ENCODE measurements at places on chromosomes 7 and 10. TPM values are rescaled to one million over a fixed set of nuclear protein-coding genes. Genes with fewer than 3 reads are reported as not detected.

Gene INA
- total RNA-seq, result 11.8 TPM

- DNase-seq, result no peak
These were observed 136.4 kb downstream of the SDK1 start for GRCh38 chr7:3437467-3437866.

Gene RAB18
- 46.0 TPM for total RNA-seq

DNA sequence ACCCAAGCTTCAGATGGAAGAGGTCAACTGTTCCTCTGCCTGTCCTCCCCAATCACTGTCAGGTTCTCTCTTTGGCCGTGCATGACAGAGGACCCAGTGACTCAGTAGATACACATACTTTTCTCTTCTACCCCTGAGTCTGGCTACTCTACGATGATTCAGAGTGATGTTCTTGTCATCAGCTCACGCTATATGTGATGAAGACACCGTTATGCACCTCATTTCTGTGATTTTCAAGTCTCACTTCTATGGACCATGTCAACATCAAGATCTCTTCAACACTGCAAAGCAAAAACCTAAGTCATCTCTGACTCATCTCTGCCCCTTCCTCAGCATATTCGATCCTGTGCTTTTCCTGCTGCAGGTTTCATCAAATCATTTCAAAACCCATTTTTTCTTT, 76.6 kb upstream of the DGKI start:
- DNase-seq, result no peak

- no peak for DNase-seq
These were observed 540.9 kb downstream of the SUGCT start for GRCh38 chr7:40675741-40676140.

Gene SPDYE2B
- total RNA-seq, result not detected

- DNase-seq, result no peak
These were observed 13.8 kb upstream of the RFC2 start for GRCh38 chr7:74267756-74268565.

Gene HECW1
- total RNA-seq, result 1.1 TPM

GRCh38 chr7:123148813-123149212, 51.0 kb downstream of the SLC13A1 start:
- no peak for DNase-seq

DNA sequence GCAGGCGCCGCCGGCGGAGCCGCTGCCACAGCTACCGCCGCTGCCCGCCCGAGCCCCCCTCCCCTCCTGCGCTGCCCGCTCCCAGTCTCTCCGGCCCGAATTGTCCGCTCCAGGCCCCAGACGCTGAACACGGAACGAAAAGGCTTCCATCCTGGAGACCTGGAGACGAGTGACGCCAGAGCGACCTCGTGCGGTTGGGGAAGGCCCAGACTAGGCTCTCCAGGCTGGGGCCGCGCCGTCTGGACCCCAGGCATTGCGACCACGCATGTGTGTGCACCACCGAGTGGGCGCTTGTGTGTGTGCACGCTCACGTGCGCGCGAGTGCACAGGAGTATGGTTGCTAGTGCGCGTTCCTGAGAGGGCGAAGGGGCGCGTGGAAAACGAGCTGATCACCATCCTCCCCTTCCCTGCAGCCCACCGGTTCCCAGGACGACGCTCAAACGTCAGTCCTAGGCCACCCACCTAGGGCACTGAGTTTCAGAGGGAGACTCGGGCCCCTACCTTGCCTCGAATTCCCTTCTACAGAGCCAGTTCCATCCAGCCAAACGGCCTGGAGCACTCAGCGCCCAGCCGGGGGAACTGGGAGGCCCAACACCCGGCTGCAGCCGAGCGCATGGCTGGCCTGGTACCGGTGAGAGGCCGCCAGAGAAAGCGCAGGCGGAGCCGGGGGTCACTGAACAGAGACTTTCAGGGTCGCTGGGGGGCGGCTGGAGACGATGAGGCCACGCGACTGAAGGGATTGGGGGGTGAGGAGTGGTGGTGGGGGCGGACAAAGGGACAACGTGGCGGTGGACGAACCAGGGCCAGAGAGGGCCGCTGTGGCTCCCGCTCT, 11.6 kb downstream of the LBX1 start:
- no peak for DNase-seq

GRCh38 chr7:5420881-5421713, 2.5 kb downstream of the TNRC18 start:
- no peak for DNase-seq

DNA sequence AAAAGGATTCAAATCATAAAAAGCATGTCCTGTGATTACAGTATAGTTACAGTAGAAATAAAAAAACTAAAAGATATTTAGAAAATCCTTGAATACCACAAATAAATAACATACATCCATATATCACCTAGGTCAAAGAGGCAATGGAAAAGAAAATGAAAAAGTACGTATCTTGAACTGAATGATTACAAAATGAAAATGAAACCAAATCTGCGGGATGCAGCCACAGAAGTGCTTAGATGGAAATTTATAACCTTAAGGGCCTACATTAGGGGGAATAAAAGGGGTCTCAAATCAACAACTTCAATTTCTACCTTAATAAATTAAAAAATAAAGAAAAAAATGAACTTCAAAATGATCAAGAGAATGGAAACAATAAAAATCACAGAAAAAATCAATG, 879.0 kb upstream of the CELF2 start:
- DNase-seq, result no peak

Gene LIPN
- 1.4 TPM for total RNA-seq

DNA sequence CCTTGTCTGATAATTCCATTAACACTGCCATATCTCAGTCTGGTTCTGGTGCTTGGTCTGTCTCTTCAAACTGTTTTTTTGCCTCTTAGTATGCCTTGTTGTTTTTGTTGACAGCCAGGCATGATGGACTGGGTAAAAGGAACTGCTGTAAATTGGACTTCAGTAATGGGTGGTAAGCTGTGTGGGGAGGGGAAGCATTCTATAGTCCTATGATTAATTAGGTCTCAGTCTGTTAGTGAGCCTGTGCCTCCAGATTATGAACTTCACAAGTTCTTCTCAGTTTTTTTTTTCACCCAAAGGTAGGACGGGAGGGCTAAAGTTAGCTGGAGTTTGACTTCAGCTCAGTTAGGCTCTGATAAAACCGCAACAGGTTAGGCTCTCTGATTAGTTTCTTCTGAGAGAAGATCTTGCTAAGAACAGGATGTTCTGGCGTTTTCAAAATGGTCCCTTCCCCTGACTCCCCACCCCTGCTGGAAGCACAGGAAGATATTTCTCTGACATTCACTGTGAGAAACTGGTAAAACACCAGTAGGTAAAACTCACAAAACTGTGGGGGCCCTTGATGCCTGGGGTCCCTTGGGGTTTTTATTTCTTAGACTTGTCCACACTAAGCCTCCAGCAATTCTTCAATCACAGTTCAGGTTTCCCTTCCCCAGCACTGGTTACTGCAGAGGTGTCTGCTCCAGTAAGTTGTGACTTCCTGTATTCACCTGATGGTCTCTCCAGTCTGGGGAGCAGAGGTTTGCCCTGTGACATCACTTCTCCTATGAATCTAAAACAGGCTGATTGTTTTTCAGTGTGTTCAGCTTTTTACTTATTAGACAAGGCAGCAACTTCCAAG, 43.3 kb upstream of the CCDC71L start:
- DNase-seq, result no peak

Gene VPS41
- 25.7 TPM for total RNA-seq

GRCh38 chr10:78752221-78752620, 316.5 kb upstream of the ZMIZ1 start:
- no peak for DNase-seq

Gene ANKRD7
- 2.5 TPM for total RNA-seq

GRCh38 chr10:71432101-71432905, 35.6 kb downstream of the CDH23 start:
- no peak for DNase-seq

GRCh38 chr10:62842983-62843382, 26.8 kb upstream of the EGR2 start:
- no peak for DNase-seq

GRCh38 chr10:43739161-43739560, 90.5 kb upstream of the ZNF32 start:
- DNase-seq, result no peak

- DNase-seq, result no peak
These were observed 232.6 kb upstream of the FERD3L start for GRCh38 chr7:19377611-19378344.
